ENCODE measurements at places on chromosomes 2 and 18. TPM values are rescaled to one million over a fixed set of nuclear protein-coding genes. Genes with fewer than 3 reads are reported as not detected.

GRCh38 chr2:172930871-172931255, 144.8 kb upstream of the MAP3K20 start:
- no peak for DNase-seq

Gene OSBPL6
- total RNA-seq = not detected

Gene ACVR1C
- total RNA-seq = 1.1 TPM

Gene TMEM247
- not detected for total RNA-seq

Gene SKOR2
- total RNA-seq = not detected

Gene SERPINB3
- total RNA-seq = not detected

GRCh38 chr2:15120631-15121030, 440.5 kb downstream of the NBAS start:
- DNase-seq = no peak

DNA sequence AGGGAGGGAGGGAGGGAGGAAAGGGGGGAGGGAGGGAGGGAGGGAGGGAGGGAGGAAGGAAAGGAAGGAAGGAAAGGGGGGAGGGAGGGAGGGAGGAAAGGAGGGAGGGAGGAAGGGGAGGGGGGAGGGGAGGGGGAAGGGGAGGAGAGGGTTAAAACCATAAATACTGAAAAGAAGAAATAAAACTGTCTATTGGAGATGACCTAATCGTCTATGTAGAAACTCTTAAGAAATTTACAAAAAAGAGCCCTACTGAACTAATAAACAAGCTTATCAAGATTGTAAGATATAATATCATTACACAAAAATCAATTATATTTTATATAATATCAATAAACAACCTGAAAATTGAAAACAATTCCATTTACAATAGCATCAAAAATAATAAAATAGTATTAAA, 32.3 kb upstream of the CTDP1 start:
- no peak for DNase-seq

Gene ASAP2
- total RNA-seq = 1.5 TPM

- DNase-seq = no peak
These were observed 71.6 kb upstream of the BCL2L11 start for GRCh38 chr2:111048856-111049768.

GRCh38 chr2:20476950-20477349, 30.1 kb downstream of the RHOB start:
- DNase-seq = no peak

DNA sequence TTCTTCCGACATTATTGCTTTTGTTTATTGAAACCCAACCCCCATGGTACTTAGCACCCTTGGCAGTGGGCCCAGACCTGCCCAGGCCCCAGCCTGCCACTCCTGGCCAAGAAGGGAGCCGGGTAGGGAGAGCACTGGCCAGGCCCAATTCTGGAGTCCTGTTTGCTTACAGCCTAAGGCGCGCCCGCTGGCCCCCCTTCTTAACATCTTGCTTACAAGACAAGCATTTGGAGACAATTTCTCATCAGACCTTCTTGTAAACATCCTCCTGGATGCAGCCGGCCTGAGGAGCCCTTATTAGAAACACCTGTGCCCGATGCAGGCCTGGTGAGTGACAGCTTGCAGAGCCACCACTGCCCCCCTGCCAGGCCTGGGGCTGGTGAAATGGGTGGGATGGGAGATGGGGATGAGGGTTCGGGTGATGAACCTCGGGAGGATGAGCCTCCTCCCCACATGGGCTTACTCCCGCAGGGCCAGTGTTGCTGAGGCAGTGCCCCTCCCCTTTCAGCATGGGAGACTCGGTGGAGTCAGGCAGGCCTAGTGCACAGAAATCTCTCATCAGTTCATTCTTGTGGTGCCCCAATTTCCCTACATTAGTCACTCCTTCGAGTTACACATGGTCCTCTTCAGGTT, 217.5 kb downstream of the CYP26B1 start:
- DNase-seq = no peak

- no peak for DNase-seq
These were observed 188.5 kb upstream of the CDH2 start for GRCh38 chr18:28365411-28365831.

GRCh38 chr2:69501301-69501700, 64.1 kb upstream of the NFU1 start:
- DNase-seq = no peak

- no peak for DNase-seq
These were observed 292.5 kb upstream of the FAM98A start for GRCh38 chr2:33891616-33892015.

DNA sequence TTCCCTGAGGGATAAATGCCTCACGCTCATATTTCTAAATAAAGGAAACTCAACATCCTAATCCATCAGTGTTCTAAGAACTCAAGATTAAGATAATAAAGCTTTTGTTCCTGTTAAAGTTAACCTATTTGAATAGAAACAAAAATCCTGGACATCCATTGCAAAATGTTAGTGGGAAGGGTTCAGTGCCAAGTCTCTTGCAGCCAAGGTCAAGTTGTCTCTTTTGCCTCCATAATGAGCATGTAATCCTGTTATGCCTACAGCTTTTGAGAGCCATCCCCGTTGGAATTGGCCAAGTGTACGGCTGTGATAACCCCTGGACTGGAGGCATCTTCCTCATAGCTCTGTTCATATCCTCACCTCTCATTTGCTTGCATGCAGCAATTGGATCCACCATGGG, 51.3 kb upstream of the SLC14A1 start:
- DNase-seq = no peak

Gene RABL2A
- total RNA-seq = 22.5 TPM

DNA sequence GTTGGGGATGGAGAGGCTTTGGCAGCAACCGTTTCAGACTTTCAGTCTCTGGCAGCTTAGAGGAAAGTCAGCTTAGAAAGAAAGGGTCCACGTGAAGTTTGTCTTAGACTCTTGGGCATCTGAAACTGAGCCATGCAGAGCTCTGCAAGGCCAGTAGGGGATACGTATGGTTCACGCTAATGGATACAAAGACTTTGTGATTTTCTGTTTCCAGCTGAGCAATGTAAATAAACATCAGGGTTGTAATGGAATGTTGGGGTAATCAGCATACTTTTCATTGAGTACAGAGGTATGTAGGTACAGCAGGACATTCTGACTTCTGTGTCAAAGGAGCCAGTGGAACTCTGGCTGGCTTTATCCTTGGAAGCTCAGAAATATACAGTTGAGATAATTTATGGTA, 31.0 kb downstream of the RALB start:
- DNase-seq = no peak

DNA sequence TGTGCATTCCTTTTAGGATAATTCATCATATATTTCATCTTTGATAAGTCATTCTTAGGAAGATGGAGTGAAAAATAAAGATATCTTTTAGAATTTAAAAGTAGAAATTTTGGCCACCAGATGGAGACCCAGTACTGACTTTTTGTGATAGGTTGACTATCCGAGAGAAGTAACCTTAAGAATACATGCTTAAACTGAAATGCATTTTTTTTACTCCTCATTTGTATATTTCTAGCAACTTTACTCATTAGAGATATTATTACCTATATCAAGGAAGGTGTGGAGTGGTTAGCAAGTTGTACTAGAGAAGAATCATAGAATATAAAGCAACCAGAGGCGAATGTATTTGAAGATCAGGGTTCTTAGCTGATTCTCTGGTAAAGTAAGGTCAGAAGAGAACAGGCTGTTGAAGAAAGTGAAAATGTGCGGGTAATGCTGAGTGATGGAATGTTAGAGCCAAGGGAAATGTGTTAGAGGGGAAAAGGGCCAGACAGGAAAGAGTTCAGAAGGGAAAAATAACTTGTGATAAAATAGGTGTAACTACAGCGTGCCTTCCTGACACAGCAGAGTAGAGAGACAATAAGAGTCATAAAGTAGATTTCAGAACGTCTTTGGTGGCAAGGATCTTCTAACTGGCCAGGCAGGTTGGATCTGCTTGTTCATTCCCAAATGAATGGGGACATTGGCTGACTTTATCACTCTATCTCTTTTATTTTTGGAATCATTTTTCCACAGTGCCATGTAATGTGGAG, 52.3 kb downstream of the TDRD15 start:
- no peak for DNase-seq

GRCh38 chr2:129554373-129554772, 425.1 kb upstream of the RAB6C start:
- DNase-seq = no peak

Gene DSC3
- not detected for total RNA-seq

Gene ZCCHC2
- total RNA-seq = 82.5 TPM

DNA sequence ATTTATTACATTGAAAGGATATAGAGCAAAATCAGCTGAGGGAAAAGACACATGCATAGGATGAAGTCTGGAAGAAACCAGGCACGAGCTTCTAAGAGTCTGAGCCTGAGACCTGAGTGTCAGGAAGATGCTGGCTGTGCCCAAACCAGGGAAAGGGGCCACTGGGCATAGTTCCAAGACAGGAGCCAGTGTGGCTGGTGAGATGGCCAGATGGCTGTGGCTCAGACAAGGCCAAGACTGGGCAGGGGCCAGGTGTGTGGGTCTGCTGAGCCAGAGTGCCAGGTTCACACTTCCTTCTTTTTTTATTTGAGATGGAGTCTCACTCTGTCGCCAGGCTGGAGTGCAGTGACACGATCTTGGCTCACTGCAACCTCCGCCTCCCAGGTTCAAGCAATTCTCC, 95.5 kb upstream of the ATG16L1 start:
- no peak for DNase-seq

GRCh38 chr2:201909348-201909747, 103.0 kb downstream of the CDK15 start:
- no peak for DNase-seq

Gene ORC2
- total RNA-seq = 32.7 TPM

All from CD4-positive, CD25-positive, alpha-beta regulatory T cell (primary cell).